Skeletal muscle cell (primary cell): ENCODE measurements at places on chromosomes 1 and 21.

DNA sequence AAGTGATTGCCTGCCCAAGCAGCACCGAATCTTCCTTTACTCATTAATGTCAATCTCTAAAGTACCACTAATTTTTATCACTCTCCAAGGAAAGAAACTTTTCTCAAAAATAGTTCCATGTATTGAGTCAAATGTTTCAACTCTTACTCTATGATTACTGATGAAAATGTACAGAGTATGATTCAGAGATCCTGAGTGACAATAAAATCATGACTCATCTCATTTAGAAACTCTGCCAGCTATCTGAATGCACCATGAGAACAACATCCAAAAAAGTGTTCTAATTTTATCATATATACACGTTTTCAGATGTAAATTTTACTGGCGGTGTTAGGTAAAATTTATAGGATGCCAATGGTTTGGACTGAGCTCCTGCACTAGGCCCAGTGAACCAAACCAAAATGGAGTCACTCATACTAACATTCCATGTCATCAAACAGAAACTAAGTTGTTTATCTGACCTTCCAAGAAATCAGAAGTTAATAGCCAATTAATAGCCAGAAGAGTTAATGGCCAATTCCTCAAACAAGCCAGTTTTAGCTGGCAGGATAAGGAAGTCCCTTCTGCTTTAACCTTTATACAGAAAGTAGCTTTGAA is 22.6 kb downstream of the PLPPR5 start:
- no peak for DNase-seq

DNA sequence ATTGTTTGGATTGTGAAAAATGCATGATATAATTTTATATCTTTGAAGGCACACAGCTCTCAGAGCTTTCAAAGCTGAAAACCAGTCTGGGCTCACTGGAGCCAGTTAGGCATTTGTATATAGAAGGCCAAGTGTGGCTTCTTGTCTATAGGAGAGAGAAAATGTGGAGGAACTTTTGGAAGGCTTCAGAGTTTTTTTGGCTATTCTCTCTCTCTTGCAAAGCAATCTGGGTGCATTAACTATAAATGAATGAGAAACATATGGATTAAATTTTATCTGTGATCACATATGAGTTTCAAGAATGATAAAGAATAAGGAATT is 216.7 kb upstream of the HOOK1 start:
- DNase-seq: no peak

DNA sequence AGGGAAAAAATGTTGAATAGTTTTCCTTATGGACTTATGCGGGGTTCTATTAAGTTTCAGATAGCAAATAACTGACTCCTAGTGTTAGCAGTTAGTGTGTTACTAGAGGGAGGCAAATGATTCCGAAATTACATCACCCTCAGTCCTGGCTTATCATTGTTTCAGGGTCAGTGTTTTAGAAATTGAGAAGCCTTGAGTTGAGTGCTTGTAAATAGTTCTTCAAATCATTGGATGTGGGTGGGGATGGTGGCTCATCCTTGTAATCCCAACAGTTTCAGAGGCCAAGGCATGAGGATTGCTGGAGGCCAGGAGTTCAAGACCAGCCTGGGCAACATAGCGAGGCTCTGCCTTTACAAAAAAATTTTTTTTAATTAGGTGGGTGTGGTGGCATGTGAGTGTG is 21.3 kb downstream of the SOAT1 start:
- no peak for DNase-seq

DNA sequence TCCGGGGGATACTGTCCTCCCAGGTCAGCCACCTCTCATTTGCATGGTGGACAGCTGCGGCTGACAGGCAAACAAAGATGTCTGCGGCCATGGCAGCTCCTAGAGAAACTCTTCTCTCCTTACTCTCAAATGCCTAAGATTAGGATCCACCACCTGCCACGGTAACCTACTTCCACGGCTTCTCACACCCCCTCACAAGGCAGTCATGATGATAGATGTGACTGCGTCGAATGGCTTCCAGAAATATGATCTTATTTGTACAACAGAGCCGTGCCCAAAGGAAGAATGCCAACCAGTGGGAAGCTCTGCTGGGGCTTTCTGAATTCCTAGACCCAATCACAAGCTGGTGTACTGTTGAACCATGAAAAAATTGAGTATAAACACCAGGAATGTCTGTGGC is 73.4 kb downstream of the BACE2 start:
- DNase-seq: no peak

- no peak for DNase-seq
Observed at GRCh38 chr1:31423418-31423947, 10.5 kb downstream of the SERINC2 start.

- DNase-seq: no peak
Observed at GRCh38 chr1:152623203-152623844, 421 bp upstream of the LCE3A start.

DNA sequence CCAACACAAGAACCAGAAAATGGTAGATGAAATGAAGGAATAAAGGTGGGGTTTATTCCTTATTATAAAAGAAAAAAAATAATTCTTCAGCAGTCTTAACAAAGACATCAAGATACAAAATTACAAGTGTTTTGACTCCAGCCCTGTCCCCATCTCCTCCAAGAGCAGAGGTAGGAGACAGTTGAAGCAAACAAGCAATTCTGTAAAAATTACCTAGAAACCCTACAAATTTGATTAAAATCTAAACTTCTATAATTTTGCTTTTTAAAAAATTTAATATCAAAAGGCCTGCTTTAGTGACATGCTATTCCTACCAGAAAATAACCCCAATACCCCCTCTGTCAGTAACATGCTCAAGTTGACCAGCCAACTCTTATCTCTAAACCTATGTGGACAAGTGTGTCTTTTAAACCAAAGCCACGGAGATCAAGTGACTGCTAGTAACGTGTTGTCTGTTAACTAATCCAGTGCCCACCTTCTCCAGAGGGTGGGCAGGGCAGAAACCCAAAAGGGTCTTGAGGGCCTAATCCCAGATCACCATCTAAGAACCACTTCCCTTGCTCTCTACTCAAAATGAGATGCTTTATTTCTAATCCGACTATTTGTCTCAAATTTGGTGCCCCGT is 8.4 kb downstream of the GLUL start:
- no peak for DNase-seq

DNA sequence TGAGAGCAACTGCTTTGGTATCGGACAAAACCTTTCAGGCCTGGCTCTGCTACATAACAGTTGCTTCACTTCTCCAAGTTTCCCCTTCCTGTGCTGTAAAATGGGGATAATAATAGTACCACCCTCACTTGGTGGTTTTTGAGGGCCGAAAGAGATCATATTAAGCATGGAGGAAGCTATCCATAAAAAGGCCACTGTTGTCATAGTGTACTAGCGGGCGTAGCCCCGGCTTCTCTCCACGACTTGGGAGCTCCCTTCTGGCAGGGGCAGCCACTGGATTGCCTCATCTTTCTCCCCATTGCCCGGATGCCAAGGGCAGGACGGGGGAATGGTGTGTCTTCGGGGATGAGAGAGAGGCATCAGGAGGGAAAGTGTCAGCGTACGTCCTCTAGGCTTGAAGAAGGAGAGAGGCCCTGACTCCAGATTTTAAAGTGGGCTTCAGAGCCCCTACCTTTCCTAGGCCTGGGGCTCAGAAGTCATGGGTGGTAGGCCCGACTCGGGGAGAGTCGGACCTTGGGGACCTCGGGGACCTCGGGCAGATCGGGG is 548 bp upstream of the MFSD2A start:
- DNase-seq: no peak

GRCh38 chr1:76827066-76827465 is 40.2 kb upstream of the ST6GALNAC5 start:
- no peak for DNase-seq

DNA sequence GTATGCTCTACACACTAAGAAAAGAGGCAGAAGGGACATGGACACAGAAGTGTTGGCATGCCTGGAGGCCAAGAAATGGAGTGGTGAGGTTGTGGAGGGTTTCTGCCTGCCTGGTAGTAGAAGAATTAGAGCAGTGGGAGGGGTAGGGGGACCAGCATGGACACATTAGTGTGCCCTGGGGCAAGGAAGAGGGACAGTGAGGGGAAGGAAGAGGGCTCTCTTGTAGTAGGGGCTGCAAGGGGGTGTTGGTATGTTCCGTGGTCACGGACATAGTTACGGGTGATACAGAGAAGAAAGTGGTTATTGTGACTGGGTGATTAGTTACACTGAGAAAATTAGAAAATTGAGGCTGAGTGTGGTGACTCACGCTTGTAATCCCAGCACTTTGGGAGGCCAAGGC is 23.3 kb downstream of the LEMD1 start:
- DNase-seq: no peak

DNA sequence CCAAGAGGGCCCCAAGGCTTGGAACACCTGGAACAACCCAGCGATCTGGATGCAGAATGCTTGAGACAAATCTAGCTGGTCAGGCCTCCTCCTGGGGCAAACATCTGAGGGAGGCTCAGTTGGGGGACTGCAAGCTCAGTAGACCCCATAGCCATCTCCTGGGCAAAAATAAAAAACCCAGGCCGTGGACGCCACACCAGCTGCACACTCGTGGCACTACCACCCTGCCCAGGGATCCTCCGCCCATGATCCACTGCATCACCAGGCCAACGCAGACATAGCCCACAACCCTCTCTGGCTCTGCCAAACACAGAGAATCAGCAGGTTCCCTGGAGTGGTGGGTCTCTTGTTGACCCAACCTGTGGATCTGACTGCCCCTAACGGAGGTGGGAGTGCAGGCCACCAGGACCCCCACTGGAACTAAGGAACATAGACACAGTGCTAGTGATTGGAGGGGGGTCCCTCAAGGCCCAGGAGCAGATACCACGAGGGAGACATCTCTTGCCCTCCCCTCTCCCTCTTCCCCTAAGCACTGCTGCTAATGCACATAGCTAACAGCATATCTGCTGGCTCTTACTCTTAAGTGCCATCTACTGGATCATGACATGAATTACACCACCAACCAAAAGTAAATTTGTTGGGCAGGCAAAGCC is 147.2 kb downstream of the CHD1L start:
- DNase-seq: peak; percentile 11

DNA sequence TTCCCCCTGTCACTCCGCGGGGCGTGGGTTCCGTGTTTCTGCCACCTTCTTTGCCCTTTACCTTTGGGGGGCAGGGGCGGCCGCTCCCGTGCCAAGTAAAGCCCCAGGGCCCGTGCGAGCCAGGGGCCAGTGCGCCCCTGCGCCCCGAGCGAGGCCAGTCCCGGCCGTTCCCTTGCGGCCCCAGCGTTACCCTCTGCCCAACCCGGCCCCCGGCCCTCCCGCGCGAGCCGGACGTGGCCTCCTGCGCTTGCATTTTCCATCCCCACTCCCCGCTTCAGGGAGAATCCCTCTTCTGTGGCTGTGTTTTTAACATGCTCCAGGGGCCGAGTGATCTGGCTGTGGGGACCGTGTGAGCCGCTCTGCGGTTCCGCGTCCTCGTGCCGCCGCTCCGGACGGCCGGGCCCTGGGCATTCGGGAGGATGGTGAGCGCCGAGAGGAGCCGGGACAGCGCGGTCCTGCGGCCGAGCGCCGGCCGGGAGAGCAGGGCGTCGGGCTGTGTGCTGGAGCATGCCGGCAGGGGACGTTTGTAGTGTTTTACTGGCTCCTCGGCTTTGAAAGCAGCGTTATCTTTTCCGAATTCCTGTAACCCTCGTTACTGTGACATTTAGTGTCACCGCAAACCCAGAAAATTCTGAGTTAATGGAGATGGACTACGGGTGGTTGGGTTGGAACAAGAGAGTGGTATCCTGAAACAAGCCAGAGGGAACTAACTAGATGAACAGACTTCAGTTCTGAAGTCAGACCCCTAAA is 1.0 kb downstream of the GALNT2 start:
- no peak for DNase-seq

DNA sequence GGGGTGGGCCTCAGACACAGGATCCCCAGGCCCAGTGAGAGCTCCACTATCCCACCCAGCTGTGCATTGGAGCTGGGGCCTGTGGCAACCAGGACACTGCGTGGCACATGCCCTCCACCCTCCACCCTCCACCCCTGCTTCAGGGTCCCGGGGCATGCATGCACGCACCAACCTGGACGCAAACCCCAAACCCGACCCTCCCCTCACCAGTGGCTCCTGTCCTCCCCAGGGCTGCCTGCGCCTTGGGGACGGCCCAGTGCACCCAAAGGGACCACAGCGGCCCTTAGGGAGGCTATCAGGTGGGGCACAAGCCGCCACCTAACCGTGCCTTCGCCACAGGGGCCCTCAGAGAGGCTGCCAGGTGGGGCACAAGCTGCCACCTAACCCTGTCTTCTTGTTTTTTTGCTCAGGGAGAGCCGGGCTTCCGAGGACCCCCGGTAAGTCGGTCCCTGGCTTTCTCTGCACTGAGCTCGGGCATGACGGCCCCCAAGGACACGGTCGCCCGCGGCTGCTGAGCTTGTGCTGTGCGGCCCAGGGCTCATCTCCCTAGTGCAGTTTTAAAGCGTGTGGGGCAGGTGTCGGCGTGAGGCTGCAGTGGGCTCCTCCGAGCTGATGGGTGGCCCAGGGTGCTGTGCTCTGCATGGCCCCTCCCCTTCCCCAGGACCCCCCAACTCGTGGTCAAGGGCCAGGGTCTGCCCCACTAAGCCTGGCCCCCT is 47.9 kb downstream of the SLC19A1 start:
- DNase-seq: no peak

GRCh38 chr21:31410499-31411131 is 66.6 kb upstream of the TIAM1 start:
- no peak for DNase-seq

GRCh38 chr1:85756864-85757263 is 48.6 kb upstream of the ZNHIT6 start:
- no peak for DNase-seq

DNA sequence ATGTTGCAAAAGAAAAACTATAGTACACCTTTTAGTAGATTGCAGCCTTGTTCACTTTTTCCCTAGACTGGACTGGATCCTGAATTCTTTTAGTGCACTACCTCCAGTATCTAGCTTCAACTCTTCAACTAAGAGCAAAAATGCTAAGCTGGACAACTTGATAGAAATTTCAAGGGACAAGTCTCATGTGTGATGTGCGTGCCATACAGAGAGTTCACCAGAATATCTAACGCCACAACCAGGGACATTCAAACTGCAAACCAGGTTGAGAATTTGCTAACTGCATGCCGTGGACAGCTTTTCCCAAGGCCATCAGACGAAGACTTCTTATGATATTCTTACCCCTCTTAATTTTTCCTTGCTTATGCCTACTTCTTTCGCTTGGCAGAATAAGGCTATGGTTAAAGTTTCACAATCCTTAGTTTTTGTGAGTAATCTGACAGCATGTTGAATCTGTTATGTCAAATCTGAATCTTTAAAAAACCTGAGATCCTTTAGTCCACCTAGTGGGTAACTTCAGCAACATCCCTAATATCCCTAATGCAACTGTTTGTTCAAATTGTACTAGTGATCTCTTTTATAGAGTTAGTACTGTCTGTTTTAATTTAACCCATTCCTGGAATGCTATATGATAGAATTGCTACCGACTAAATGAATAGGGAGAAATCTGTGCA is 66.4 kb downstream of the DDAH1 start:
- peak; percentile 49 for DNase-seq

DNA sequence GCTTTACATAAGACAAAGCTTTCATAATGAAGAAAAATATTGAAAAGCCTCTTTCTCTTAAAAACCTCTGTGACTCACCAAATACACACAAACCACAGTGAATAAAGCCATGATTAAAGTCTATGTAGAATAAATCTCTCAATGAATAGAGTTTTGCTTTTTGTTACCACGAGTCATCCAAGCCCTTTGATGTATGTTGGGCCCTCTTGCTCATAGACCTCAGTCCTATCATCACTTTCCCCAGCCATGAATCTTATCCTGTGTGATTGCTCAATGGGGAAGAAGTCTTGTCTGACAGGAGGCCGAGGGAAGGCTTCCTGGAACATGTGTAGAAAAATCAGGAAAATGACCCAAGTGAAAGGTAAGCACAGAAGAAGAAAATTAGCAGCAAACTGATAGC is 60.8 kb downstream of the NGF start:
- peak; percentile 79 for DNase-seq
